ENCODE measurements at places on chromosomes 13 and 19.

DNA sequence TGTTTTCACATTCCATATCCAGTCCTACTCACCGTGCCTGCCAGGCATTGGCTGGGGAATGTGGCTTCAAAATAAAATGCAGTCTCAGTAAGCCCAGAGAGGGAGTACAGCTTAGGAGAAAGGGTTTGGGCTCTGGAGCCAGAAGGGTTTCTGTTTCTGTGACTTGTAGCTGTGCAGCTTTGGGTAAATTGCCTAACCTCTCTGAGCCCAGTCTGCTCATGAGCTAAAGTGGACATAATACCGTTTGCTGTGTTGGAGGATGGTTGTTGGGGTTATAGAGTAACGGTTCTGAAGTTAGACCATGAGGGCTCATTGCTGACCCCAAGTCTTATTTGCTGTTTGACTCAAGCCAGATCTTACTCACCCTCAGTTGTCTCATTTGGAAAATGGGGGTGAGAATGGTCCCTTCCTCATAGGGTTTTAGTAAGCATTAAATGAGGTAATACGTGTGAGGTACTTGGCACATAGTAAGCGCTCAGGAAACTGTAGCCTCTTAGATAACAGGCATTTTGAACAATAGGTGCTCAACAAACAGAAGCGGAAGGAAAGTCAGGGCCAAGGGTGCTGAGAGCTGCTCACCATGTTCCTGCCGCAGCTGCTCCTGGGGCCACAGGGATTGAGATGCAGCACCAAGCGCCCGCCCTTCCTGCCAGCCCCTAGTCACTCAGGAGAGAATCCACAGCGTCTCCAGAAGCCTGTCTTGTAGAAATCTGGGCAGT, 45.5 kb downstream of the C13orf42 start:
- no peak for DNase-seq

DNA sequence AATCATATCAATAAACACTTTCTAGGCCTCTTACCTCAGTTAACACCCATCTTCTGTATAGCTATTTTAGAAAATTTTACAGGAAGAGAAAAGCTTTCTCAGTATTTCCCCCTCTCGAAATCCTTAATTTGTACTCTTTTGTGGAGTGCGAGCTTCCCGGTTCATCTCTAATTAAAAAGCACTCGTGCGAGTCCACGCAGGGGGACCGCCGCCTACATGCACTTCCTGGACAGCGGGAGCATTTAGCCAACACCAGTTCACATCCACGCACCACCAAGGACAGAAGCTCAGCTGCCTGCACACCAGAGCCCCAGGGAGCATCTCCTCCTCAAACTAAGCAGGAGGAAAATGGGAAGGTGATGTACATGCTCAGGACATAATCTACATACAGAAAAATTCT, 60.0 kb downstream of the RASA3 start:
- DNase-seq: peak; percentile 7

DNA sequence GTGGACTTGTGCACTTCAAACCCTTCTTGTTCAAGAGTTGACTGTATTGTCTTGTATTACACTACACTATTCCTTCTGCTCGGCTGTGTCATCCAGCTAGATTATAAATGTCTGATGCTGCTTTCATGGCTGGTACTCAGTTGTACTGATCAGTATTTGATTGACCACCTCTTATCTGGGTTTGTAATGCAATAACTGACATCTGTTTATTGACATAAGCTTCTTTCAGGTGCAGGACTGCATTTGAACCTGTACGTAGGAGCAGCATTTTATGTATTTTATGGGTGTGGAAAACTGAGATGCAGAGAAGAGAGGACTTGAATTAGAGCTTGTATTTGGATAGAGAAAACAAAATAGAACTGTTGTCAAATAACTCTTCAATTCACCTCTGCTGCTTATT, 309.2 kb downstream of the FGF9 start:
- DNase-seq: no peak

DNA sequence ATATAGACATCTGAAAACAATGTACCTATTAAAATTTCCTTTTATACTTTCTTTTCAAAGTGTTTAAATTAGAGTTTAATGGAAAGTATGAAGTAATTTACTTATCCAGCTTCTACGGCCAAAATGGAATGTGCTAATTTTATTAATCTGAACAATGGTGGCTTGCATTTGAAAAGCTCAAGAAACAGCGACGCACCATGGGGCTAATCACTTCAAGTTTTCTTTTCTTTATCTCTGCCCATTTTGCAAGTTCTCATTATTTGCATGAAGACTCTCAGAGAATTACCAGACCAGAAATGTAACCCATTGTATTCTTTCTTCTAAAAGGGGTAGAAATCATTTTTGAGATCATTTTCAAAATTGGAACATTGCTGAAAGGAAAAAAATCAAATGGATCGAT, 204.0 kb upstream of the STARD13 start:
- DNase-seq: no peak

GRCh38 chr13:47039106-47039505, 142.3 kb upstream of the HTR2A start:
- no peak for DNase-seq

DNA sequence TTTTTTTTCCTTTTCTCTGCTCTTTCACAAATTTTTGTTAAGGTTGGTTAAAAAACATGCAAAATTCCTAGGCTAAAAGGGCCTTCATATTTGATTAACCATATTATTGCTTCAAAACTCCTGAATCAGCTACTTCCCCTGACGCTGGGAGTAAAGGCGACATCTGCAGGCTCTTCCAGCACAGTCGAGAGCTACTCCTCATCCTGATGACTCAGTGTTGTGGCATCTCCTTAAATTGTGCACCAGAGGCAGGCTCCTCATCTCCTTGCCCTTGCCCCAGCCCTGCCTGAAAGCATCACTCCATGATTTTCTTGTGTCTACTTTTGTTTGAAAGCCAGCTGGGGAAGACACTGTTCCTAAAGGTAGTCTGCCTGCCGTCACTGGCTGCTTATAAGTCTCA, 24.5 kb upstream of the SOX1 start:
- no peak for DNase-seq

- DNase-seq: no peak
Measured at GRCh38 chr13:69553976-69554375, 553.6 kb upstream of the ATXN8OS start.

- no peak for DNase-seq
Measured at GRCh38 chr19:39467941-39468340, 12.7 kb upstream of the TIMM50 start.

GRCh38 chr19:46471811-46472543, 614 bp upstream of the PNMA8A start:
- no peak for DNase-seq

- DNase-seq: peak; percentile 74
Measured at GRCh38 chr19:46303691-46304397, 7.0 kb downstream of the HIF3A start.

DNA sequence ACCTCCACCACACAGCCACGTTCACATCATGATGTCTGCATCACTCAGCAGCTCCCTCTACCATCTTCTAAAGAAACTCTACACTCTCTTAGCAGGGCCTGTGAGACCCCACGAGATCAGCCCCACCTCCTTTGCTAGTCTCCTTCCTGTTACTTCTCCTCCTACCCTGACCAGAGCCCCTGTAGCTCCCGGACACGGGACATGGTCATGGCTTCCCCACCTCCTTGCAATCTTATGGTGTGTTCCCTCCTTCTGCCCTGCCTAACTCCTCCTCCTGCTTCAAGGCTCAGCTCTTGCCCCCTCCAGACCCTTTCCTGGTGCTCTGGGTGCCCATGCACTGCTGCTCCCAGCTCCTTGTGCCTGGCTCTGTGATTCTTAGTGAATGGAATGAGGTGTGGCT, 8.1 kb upstream of the MRPS31 start:
- no peak for DNase-seq

DNA sequence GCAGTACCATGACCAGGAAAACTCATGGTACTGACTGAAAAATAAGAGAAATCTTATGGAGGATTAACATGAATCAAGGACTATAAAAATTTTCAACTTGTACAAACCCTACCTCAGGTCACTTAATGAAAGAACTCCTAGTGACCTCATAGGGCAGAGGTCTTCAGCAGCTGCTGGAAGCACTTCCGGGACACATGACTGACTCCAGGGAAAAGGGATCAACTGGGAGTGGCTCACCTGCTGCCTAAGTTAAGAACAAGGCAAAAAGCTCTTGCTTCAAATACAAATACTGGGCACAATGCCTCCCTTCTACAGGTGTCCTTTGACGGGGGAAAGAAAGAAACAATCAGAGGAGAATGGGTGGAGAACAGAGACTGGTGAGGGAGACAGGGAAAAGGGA, 18.6 kb downstream of the DOCK9 start:
- DNase-seq: no peak

DNA sequence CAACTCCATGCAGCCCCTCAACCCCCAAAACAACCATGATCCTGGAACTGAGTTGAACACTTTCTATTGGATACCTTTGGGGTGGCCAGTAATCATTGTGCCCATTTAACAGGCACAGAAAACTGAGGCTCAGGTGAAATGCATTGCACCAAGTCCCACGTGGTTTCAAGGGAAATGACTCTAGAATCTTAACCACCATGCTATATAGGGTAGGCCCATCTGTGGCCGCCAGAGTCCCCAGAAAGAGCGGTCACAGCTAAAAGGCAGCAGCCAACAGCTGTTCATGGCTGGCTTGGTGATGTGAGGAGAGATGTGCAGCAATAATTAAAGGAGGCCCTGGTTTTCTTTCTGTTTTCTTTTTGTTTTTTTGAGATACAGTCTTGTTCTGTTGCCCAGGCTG, 2.6 kb downstream of the CNN1 start:
- DNase-seq: no peak

DNA sequence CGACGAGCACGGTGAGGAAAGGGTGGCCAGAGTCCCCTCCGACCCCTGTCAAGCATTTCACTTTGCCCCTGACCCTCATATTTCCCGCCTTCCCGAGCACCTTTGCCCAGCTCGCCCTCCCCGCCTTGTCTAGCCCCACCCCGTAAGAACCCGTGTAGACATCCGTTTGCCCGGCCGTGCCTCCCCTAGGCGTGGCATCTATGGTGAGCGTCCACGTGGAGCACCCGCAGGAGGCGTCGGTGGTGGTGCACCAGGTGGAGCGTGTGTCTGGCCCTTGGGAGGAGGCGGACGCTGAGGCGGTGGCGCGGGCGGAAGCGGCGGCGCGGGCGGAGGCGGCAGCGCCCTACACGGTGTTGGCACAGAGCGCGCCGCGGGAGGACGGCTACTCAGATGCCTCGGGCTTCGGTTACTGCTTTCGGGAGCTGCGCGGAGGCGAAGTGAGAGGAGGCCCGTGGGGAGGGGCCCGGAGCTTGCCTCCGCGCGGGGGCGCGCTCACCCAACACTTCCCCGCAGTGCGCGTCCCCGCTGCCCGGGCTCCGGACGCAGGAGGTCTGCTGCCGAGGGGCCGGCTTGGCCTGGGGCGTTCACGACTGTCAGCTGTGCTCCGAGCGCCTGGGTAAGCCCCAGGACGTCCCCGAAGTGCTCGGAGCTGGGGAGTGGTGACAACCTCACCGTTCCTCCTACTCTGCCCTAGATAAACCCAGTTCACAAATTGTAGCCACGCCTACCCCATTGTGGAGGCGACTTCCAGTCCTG, 4.2 kb downstream of the LTBP4 start:
- peak; percentile 71 for DNase-seq

- DNase-seq: no peak
Measured at GRCh38 chr19:10537668-10538067, 6.0 kb upstream of the ATG4D start.

DNA sequence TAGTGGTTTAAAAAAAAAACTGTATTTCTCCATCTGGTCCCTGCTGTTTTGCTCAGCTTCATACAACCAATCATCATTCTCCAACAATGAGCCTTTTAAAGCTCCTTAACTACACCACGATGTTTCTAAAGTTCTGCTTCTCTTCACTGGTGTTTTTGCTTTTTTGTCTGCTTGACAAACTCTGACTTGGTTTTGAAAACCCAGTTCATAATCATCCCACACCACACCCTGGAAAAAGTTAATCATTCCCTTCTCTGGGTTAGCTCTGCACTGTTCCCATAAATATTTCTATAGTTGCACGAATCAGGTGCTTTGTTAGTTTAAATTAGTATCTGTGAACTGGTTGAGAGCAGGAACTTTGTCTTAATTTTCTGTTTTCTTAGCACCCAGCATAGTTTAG, 217.1 kb downstream of the ENOX1 start:
- no peak for DNase-seq

GRCh38 chr13:40345149-40345514, 321.3 kb downstream of the FOXO1 start:
- no peak for DNase-seq

GRCh38 chr13:77919246-77919920, 752 bp upstream of the EDNRB start:
- peak; percentile 68 for DNase-seq

DNA sequence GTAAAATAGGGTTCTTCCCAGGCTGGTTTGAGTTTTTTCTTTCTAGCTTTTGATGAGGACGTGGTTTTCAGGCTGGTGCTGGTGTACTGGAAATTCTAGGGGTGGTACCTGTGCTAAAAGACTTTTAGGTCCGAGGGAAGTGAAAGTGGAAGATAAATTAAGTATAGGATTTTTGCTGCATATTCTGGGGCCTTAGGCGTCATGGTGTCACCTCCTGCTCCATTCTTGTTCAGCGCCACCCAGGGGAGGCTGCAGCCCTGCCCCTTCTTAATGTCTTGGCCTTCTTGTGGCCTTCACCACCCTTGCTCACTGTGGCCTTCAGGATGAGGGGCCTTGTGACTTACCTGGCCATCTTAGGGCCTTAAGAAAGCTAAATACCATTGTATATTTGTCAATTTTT, 12.4 kb downstream of the ZNF552 start:
- DNase-seq: no peak

DNA sequence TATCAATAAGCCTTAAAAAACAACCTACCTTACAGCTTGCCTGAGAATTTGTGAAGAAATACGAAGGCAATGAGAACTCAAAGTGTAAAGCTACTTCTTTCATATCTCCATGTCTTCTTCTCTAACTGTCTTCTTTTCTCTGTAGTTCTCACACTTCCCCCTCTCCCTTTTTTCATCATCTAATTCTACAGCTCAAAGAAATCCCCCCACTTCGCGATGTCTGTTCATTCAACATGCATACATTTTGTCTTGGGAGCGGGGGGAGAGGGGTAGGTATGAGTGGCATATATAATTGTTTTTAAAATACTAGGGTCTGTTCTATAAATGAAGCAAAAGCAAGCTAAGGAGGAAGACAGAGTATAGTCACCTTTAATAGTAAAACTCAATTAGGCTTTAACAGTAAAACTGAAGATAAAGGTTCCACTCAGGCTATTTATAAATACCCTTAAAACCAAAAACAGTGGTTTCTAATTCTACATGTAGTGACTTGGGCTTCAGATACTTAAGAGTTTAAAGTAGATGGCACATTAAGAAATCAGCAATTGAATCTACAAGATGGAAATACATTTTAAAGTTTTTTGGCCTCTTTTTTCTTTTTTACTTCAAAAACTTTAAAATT, 106.9 kb downstream of the KLF12 start:
- no peak for DNase-seq

DNA sequence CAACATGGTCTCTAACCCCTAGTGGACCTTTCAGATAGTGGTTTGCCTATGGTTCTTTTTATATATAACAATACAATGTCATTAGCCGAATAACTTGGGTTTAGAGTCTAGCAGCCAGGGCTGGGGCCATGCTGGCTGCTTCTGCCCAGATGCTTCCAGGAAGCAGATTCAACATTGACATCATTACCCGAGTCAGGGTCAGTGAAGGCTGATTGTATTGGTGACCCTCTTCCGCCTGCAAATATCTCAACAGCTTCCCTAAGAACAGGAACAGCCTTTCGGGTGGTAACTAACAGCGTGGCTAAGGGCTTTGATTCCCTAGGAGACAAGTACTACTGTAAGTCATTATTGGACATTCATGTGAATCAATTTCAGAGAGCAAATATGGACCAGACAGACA, 476.4 kb downstream of the UQCRFS1 start:
- no peak for DNase-seq

Measured in right hindlimb (tissue), 1 donor.